RWPE1 (cell line): ENCODE measurements at places on chromosomes 7 and 10.
A peak's percentile ranks its signal among the peaks of the same experiment; 100 is the strongest.

GRCh38 chr7:125857606-125858005 is 928.0 kb upstream of the POT1 start:
- DNase-seq, result no peak

DNA sequence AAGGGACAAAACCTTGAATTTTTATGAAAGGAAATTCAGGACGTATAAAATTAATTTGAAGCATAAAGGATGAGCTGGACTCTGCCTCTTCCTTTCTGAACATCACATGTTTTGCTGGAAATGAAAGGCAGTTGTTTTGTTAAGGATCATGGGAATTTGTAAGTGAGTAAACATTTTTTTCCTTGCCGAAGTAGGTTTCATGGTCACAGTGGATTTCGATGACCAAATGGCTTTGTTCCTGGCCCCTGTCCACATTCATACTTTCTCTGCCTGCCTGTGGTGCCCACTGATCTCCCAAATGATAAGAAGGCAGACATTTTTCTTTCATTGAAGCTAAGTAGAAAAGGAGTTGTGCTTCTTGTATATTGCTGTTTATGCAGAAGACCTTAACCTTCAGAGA is 104.2 kb downstream of the ARID5B start:
- no peak for DNase-seq

- peak; percentile 97 for DNase-seq
Observed at GRCh38 chr10:71860243-71861029, 9.4 kb upstream of the PSAP start.

DNA sequence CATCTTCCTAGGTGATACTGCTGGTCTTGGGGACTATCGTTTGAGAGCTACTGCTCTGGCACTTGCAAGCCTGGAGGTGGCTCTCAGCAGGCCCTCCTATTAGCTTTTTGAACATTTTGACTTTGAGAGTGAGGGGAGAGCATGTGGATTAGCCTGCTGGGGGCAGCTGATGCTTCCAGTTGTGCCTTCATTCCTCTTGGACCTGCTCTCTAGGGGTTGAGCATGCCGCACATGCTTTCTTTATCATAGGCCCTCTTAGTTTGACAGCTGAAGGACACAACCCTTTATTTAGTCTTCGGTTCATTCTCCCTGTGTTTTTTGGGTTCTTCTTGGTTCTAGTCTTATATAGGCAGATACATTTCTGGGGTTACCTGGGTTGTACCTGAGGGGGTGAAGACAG is 132.1 kb downstream of the GALNT17 start:
- DNase-seq, result no peak

DNA sequence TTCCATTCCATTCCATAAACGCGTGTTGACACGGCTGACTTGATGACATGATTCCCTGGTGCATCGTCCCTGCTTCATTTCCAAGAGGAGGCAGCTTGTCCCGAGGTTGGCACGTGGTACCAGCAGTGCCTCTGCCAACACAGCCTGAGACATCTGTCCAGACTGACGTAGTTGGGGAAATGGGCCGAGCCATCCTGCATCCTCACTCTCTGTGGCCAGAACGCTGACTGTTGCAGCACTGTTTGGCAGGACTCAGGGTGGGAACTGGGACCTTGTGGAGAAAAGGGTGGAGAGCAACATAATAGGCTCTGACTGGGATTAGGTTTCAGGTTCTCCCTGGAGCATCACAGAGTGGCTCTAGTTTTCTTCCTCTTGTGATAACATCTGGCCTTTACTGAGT is 118.6 kb upstream of the BTBD16 start:
- DNase-seq, result no peak

- no peak for DNase-seq
Observed at GRCh38 chr10:50234486-50234885, 16.8 kb downstream of the ASAH2 start.

- DNase-seq, result peak; percentile 62
Observed at GRCh38 chr10:73209705-73210104, 37.4 kb downstream of the DNAJC9 start.

DNA sequence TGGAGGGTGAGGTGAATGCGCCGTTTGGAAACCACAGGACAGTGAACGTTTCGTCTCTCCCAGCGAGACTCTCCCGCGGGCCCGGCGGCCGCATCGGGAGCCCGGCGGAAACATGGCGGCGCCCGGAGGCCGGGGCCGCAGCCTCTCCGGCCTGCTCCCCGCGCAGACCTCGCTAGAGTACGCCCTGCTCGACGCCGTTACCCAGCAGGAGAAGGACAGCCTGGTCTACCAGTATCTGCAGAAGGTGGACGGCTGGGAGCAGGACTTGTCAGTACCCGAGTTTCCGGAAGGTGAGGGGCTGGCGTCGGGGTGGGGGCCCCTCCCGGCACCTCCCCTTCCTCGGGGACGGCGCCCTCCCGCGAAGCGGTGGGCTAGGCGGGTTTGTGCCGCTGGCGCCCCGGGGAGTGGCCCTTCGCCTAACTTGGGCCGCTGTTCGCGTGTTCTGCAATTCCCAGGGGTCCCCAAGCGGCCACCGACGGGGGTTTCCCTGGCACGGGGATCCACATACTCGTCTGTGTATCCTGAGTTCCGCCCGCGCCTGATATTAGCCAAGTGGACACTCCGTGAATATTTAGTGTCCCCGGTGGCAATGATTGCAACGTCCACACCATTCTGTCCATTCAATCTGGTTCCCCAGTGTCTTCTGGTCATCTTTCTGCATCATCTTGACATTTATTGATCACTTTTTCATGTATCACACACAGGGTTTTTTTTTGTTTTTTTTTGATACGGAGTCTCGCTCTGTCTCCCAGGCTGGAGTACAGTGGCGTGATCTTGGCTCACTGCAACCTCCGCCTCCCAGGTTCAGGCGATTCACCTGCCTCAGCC is 514 bp downstream of the NHLRC2 start:
- DNase-seq, result peak; percentile 56

- no peak for DNase-seq
Observed at GRCh38 chr10:104509981-104510380, 131.1 kb upstream of the SORCS3 start.

- no peak for DNase-seq
Observed at GRCh38 chr7:27619492-27619891, 43.2 kb downstream of the HIBADH start.

DNA sequence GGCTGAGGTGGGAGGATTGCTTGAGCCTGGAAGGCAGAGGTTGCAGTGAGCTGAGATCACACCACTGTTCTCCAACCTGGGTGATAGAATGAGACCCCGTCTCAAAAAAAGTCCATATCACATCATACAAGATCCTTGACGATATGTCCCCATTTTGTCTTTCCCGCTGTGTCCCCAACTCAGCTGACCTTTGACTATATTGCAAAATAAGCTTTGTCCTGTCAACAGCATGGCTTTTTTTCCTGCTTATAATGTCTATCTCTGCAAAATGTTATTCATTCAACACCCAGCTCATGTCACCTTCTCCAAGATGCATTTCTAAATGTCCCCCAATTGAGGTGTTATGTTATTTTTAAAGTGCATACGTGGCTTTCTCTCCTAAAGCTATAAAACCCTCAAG is 136.0 kb upstream of the KAT6B start:
- DNase-seq, result no peak

- DNase-seq, result no peak
Observed at GRCh38 chr10:126080879-126081411, 184.6 kb downstream of the FANK1 start.

- no peak for DNase-seq
Observed at GRCh38 chr10:111078505-111079185, 1.8 kb downstream of the ADRA2A start.

DNA sequence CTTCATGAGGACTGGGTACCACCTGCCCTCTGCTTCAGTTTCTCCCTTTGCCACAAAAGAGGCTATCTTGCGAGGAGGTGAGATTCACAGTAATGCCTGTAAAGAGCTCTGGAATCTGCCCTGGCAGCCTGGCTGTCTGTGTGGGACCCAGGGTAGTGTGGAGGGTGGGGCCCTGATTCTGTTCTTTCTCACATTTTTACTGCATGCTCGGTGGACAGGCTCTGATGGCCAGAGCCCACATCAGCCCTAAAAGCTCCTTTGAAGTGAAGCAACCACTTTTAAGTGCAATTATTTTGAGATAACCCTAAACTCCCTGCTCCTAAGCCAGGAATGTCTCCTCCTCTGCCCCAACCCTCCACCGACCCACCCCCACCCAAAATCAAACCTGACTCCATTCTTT is 92.1 kb upstream of the PODXL start:
- no peak for DNase-seq

DNA sequence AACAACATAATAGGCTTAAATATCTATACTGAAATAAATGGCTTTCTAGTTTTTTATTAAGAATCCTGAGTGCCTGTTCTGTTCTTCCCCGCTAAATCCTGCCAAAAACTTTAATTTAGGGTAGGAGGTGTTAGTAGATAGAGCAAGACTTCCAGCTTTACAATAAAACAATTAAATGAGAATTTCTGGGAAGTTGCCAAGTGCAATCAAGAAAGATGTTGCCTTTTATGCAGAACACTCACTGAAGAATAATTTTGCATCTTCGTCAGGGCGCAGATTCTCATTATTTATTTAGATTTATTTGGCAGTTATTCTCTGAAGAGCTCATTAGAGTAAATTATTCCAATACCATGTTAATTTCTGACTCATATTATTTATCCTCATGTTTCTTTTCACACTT is 103.2 kb upstream of the GPR141 start:
- no peak for DNase-seq

GRCh38 chr10:60573336-60573735 is 183.7 kb upstream of the ANK3 start:
- DNase-seq, result no peak

- no peak for DNase-seq
Observed at GRCh38 chr7:150754951-150755350, 17.7 kb downstream of the GIMAP5 start.

DNA sequence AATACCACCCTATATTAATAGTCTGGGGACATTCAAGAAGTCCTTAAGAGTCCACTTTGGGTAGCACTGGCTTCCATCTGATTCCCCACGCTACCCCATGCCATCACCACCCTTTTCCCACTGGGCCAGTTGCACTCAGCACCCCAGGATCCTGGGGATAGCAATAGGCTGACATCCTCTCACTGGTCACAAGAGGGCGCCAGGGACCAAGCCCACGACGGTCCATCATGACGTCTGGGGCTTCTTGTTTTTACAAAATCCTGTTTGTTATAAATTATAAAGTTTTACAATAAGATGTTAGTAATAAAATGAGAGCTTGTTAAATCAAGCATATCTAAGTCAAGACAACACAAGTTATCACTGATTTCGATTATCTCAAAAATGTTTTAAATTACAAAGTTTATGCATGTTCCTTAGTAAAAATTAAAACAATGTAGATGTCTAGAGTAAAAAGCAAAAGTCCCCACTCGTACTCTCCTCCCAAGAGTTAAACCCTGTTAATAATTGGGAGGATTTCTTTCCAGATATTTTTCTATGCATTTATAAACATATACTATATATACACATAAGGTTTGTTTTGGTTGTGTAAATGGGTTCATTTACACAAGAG is 15.4 kb downstream of the GPNMB start:
- peak; percentile 91 for DNase-seq

- DNase-seq, result no peak
Observed at GRCh38 chr10:105280895-105281294, 639.8 kb downstream of the SORCS3 start.

DNA sequence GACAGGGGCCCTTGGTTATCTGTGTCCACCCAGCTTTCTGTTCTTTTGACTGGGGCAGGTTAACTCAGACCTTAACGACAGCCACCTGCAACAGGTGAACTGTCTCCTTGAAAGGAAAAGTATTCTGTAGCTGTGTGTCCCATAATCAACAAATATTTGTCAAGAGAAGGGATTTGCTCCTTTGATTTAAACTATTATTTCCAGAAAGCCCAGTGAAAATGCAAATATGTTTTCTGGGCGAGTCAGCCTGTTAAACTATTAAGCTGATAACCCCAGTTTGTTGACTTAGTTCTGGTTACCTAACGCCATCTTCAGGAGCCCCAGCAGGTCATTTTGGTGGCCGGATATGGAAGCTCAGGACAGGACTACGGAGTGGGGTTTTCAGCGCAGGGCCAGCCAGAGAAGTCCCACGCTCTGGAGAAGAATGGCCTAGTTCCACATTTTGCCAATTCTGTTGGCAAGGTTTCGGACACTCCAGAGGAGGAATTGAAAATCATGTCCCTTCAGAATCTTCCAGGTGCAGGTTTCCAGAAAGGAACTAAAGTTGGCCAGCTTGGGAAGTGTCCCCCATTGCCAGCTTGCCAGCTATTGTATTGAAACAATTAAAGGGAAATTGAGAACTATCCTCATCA is 54.5 kb downstream of the ADRA2A start:
- no peak for DNase-seq

DNA sequence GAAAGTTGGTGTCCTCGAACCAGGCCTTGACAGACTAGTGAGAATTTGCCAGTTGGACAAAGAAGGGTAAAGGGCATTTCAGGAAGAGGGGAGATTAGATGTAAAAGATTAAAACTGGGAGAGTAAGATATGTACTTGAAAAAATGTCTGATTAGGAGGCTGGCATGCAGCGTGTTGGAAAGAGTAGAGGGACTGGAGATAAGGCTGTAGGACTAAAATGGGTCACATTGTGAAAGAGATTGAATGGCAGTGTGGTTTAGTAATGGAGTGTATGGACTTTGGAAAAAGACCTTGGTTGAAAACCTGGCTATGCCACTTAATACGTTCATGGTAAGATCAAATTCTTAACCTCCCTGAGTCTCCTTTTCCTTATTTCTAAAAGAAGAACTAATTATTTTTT is 14.1 kb downstream of the CREM start:
- DNase-seq, result no peak

- DNase-seq, result no peak
Observed at GRCh38 chr7:44564606-44565005, 9.1 kb downstream of the DDX56 start.

- DNase-seq, result no peak
Observed at GRCh38 chr10:104517946-104518345, 123.1 kb upstream of the SORCS3 start.

- no peak for DNase-seq
Observed at GRCh38 chr10:43794181-43794815, 145.6 kb upstream of the ZNF32 start.

DNA sequence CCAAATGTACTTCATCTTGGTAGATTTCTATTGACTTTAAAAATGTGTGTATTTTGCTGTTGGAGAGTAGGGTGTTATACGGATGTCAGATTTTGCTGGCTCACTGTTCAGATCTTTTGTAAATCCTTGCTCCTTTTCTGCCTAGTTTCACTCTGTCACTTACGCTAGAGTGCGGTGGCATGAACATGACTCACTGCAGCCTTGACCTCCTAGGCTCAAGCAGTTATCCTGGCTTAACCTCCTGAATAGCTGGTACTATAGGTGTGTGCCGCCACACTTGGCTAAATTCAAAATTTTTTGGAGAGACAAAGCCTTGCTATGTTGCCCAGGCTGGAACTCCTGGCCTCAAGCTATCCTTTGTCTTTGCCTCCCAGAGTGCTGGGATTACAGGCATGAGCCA is 29.4 kb downstream of the BMS1 start:
- no peak for DNase-seq

GRCh38 chr10:85280014-85280413 is 951.6 kb downstream of the CCSER2 start:
- no peak for DNase-seq

GRCh38 chr10:18501629-18502028 is 149.8 kb downstream of the NSUN6 start:
- DNase-seq, result no peak

GRCh38 chr10:33046792-33047191 is 88.8 kb upstream of the ITGB1 start:
- DNase-seq, result no peak

GRCh38 chr10:28181478-28182096 is 121.3 kb downstream of the MPP7 start:
- no peak for DNase-seq
